Astrocyte (in vitro differentiated cells and primary cell): ENCODE measurements at places on chromosomes 4 and X. TPM values are rescaled to one million over a fixed set of nuclear protein-coding genes. Genes with fewer than 3 reads are reported as not detected.

DNA sequence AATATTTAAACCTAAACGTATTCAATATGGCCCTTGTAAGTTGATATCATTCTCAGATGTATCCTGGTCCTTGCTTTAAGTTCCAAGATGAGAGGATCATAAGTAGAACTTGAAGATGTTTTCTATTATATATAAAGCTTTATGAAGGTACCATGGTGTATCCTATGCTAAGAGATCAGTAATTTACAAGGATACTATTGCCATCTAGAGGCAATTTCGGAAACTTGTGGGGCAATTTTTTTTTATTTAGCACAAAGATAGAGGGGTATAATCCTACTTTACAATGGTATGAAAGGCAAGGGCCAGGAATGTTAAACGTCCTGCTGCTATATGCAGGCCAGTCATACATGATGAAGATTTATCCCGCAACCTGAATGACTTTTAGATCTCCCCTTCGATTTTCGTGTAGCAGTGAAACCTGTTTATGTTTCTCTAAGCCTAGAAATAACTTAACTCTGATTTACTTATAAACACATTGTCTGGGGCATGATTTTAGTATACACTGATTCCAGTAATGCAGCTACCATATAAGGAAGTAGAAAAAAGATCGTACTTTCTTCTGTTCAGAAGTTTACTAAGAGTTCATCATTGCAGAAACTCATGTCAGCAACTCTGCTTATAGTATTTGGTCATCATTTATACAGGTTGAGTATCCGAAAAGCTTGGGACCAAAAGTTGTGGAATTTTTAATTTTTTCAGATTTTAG lies 2.6 kb downstream of the SLC25A31 start:
- H3K4me1 ChIP-seq = no peaks in the 10 kb centered on the region
- peak; percentile 16 for DNase-seq
- no peak overlapping the region for H3K27ac ChIP-seq

SMIM10L2A gene
- total RNA-seq = 0.18 and 0.48 TPM in 2 replicates

RNF175 gene
- 1.0 TPM in 2 replicates for total RNA-seq

GRCh38 chr4:110510955-110511544 lies 35.1 kb downstream of the ENPEP start:
- no peaks in the 10 kb centered on the region for H3K4me1 ChIP-seq
- DNase-seq = peak; percentile 25
- H3K36me3 ChIP-seq = no peaks in the 10 kb centered on the region
- no peak overlapping the region for H3K4me3 ChIP-seq
